Colonic mucosa (tissue), 4 donors: ENCODE measurements at places on chromosomes 7 and 10. TPM values are rescaled to one million over a fixed set of nuclear protein-coding genes. Genes with fewer than 3 reads are reported as not detected.
A peak's percentile ranks its signal among the peaks of the same experiment; 100 is the strongest.

DNA sequence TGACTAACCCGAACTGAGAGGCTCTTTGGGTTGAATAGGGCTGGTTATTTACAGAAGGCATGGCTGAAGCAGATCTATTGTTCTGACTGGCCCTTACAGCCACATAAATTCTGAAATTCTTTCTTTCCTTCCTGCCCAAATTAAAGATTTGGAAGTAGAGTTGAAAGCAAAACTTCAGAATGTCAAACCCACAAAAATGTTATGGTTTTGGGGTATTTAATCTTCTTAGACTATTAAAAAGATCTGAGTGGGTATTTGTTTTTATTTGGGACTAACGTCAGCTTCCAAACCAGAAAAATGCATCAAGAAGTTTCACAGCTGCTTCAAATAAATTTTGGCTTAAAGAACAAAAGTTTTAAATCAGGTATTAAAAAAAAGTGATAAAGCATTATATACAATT is 124.5 kb downstream of the AHR start:
- no peak for DNase-seq

DNA sequence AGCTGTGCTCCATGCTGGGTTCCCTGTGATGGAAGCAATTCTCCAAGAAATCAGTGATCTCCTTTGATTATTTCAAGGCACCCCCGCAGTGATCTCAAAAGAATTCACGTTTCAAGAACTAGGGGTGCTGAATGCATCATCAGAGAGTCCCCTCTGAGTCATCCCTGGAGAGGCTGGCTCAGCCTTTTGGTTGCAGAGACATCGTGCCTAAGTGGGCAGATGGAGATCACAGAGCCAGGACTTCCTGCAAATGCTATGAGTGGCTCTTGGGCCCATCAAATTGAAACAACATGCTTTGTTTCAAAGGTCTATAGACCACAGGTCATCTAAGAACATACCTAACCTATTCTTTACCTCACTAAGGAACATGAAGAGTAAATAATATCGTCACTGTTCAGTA is 41.5 kb upstream of the PLEKHA1 start:
- DNase-seq = no peak

DNA sequence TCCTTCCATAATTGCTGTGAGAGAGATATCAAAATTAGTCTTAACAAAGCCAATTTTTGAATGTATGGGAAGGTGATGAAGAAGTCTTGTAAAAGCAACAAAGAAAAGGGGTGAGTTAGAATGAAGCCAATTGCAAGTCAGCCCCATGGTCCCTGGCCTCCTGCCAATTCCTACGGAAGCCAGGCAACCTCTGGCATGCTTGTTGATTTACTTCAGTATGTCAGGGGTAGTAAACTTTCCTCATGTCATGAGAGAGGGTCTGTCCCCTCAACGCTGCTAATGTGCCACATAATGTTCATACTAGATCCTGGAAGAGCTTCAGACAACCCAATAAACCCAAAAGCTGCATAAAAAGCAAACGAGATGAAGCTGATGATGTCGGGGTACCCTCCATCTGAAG is 159.1 kb upstream of the YAE1 start:
- DNase-seq = no peak

DNA sequence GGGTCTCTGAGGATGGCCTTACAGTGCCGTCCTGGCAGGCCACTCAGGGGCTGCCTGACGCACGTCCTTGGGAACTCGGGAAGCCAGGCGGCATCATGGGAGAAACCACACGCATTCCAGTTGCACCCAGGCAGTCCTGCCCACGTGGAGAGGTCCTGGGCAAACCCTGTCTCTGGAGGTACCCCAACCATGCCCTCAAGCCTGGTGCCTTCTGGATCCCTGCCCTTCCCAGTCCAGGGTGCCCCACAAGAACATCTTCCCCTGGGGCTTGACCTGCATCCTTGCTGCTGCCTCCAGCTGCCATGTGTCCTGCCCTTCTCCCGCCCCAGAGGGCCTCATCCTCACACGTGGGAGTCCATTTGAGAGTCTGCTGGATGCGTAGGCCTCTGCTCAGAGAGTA is 200.3 kb upstream of the PPP2R2D start:
- no peak for DNase-seq

DNA sequence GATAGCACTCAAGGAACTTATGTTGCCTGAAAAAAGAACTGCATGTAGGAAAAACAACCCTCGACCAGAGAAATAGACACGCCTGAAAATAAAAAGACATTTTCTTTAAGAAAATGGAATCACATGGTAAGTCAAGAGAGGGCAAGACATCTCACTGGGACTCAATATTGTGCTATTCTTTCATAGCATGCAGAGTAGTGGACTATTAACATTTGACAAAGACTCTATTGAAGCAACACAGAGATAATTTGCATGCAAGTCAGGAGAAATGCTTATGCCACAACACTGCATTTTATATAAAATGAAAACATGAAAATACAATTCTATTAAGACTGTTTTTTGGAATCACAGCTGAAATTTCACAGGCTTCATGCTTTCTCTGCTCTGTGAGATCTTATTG is 77.9 kb upstream of the RHOBTB1 start:
- DNase-seq = no peak

DNA sequence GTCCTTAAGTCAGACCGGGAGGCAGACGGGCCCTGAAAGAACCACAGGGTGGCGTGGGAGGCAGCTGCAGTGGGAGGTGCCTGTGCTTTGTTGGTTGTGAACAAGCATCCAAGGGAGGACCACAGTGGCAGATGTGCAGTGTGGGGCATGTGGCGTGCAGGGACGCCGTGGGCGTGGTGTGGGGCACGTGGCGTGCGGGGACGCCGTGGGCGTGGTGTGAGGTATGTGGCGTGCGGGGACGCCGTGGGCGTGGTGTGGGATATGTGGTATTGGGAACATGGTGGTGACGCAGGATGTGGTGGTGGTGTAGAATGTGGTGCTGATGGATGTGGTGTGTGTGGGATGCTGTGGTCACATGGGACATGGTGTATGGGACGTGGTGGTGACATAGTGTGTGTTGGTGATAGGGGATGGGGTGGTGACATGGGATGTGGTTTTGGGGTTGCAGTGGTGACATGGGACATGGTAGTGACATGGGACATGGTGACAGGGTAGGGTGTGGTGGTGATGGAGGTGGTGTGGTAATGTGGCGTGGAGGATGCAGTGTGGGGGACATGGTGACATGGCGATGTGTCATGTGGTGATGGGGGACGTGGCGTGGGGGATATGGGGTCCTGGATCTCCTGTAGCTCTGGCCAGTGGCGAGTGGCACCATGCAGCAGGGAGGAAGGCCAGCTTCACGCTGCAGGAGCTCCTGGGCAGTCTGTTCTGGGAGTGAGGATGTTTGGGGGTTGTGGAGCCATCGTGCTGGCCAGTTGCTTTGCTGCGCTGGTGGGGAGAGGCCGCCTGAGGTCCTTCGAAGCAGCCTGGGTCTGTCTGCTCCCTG is 78.8 kb downstream of the INPP5A start:
- no peak for DNase-seq

GRCh38 chr7:88226886-88227516 is 7.2 kb upstream of the SRI start:
- peak; percentile 82 for DNase-seq

DNA sequence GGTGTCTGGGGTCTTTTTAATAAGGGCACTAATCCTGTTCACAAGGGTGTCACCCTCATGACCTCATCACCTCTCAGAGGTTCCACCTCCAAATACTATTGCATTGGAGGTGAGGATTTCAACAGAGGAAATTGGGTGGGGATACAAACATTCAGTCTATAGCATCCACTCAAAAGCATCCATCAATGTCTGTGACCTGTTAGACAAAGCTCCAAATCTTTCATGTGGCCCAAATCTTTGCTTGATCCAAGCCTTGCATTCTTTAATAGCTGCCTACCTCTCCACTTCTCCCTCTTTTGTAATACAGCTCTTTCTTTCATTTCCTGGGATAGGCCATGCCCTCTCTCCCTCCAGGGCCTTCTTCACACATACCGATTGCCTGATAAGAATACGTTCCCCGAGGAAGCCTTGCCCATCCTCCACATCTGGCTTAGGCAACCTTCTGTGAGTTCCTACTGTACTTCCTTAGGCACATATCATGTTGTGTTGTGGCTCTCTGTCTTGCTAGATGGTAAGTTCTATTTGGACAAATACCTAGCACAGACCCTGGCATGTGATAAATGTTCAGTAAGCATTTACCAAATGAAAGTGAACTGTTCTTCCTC is 66.1 kb downstream of the CREM start:
- no peak for DNase-seq

GRCh38 chr10:124033887-124034218 is 59.5 kb downstream of the CHST15 start:
- no peak for DNase-seq

- DNase-seq = no peak
These were observed 147.6 kb upstream of the TMEM168 start for GRCh38 chr7:112937651-112938415.

DNA sequence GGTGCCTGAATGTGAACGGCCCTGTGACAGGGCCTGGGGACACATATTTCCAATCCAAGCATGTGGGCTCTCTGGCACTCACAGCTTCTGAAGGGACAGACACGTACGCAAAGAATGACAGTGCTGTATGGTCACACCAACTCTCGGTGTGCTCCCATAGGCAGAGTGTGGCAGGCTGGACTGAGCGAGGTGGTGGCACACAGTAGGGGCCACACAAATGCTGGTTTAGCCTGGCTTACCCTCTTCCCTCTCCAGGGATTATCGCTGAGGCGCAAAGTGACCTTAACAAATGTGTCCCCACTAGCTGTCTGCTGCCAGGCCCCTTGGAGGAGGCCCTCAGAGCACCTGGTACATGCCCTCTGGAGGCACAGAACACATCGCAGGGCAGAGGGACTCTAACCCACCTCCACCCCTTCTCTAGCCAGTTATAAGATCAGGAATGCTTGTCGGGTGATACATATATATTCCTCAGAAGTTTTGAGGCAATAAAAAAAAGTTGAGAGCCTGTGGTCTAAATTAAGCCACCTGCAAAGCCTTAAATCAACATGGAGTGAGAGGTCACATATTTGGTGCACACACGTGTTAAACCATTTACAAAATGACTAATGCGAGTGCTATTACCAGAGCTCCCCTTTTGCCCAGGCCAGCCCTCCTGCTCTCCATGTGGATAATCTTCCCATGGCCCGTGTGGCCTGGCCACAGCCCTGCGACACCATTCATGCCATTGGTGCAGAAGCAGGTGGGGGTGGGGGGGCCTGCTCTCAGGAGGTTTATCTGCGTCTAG is 262.8 kb upstream of the GRB10 start:
- no peak for DNase-seq

DNA sequence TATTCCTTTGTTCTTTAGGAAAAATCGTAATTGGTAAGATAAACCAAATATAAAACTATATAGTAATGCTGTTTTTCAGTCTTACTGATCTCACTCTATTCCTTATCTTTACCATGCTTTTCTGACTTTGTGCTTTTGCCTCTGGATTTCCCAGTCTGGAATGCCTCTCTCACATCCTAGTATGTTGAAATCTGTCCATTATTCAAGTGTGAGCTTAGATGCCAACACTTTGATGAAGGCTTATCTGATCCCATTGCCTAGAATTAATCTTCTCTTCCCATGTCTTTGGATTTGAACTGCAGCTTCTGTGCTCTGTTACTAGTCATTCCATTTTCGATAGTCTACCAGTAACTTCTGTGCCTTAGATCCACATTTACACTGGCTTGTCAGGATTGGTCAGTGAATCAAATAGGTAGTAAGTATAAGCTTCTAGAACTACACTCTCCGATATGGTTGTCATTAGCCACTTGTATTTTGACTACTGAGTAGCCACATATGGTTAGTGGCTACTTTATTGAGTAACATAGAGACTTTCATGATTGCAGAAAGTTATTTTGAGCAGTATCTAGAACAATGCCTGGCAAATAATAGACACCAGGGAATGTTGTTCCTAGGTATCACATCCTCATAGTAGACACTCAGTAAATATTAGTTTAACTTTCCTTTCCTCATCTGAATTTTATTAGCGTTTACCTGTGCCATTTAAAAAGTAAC is 92.9 kb downstream of the BMPR1A start:
- DNase-seq = no peak

GRCh38 chr10:26407406-26407969 is 30.7 kb upstream of the APBB1IP start:
- DNase-seq = no peak

DNA sequence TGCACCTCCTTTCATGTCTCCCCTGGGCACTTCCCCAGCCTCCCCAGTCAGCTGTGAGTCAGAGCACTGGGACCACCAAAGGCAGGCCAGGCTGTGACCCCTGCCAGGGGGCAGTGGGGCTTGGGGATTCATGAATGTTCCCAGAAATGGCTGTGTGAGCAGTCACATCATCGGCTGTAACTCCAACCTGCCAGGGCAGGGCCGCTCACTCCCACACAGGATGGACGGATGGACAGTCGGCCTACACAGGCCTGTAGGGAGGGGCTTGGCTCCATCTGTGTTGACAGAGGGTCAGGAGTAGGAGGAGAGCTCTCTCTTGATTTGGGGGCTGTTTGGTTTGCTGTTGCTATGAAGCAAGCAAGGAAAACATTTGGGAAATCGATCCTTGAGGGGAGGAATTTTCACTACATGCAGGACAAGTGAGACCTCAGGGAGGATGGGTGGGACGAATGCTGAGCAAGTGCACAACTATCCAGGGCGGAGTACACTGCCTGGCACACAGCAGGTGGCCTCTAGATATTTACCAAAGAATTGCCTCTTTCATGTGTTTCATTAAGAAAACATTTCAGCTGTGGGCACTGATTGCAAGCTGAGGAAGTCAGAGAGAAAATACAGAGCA is 2.9 kb upstream of the IGFBP1 start:
- no peak for DNase-seq

DNA sequence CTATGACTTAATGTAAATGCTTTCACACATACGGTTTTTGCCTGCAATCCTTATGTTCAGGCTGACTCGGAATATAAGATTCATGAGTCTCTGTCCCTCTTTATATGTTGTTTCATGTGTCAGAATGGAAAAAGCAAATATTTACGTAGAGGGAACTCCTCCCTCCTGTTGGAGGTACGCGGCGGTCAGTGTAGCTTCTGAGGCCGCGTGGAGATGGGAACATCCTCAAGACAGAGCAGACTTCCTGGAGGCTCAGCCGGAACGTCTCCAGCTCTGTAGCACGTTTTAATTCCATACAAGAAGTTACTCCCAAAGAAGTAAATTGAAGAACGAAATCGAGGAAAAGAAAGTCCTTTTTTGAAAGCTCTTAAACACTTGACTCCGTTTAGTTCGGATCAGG is 248.3 kb downstream of the EBF3 start:
- DNase-seq = peak; percentile 14

The WDFY4 gene
- 1.5 TPM for total RNA-seq

The HOXA10 gene
- total RNA-seq = 26.0 TPM

The GPR146 gene
- 2.9 TPM for total RNA-seq

The LOXL4 gene
- total RNA-seq = 1.6 TPM

The CYP2E1 gene
- 3.5 TPM for total RNA-seq

The SLC26A3 gene
- total RNA-seq = 1,169 TPM

The GBF1 gene
- 73.4 TPM for total RNA-seq

The CYP2C19 gene
- total RNA-seq = 1.9 TPM
